ENCODE measurements at places on chromosomes 13 and 19.

- no peaks in the 10 kb centered on the region for H3K27me3 ChIP-seq
- H3K27ac ChIP-seq, result no peak overlapping the region
- peaks cover under 1% of the 10 kb centered on the region for H3K4me1 ChIP-seq
- H3K4me3 ChIP-seq, result no peak overlapping the region
- H3K36me3 ChIP-seq, result no peaks in the 10 kb centered on the region
- no peak for DNase-seq
Observed at GRCh38 chr13:30577401-30577852, 40.3 kb upstream of the USPL1 start.

- H3K36me3 ChIP-seq, result no peaks in the 10 kb centered on the region
- no peaks in the 10 kb centered on the region for H3K4me1 ChIP-seq
- no peak for DNase-seq
- H3K27me3 ChIP-seq, result no peaks in the 10 kb centered on the region
- no peak overlapping the region for H3K27ac ChIP-seq
Observed at GRCh38 chr19:45114116-45114515, 21.1 kb downstream of the PPP1R37 start.

DNA sequence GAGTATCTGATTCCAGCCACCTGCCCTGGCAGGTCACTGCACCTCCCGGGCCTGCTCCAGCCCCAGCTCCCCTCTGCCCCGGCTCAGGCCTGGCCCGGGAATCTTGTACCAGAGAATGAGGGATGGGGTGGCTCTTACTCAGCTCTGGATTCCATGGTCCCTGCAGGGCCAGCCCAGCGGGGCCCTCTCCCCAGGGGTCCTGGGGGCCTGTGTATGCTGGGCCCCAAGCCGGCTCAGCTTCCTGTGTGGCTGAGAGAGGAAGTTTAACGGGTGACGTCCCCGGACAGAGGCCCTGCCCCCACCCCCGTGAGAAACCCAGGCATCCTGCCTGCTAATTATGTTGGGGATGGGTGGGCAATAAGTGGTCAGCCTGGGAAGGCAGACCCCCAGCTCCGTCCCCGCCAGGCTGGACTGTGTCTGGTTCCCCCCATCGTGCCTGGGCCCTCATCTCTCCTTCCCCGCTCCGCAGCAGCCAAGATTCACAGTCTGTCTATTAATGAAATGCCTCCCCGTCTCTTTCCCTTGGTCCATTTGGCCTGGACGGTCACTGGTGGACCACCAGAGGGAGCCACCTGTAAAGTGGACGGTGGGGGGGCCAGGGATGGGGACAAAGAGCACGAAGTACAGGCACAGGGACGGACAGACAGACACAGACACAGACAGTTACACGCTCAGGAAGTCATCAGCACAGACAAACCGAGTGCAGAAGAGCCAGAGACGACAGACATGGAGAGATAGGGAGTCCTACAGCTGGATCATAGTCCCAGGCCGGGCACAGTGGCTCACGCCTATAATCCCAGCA is at the start of gene DENND1C:
Gene DENND1C, minus strand, starts transcription at position 247 of the 802 bp plus-strand sequence. Its CDS starts 92 bp downstream, at position 155.
- H3K27ac ChIP-seq, result no peak within 1 kb of the TSS
- no peaks in the 10 kb centered on the region for H3K36me3 ChIP-seq
- H3K4me3 ChIP-seq, result no peak within 1 kb of the TSS
- DNase-seq, result no peak

GRCh38 chr13:75308222-75308621 is 173.7 kb downstream of the TBC1D4 start:
- H3K4me1 ChIP-seq, result no peaks in the 10 kb centered on the region
- peaks cover 5% of the 10 kb centered on the region for H3K36me3 ChIP-seq
- H3K4me3 ChIP-seq, result no peak overlapping the region
- no peak overlapping the region for H3K27ac ChIP-seq
- H3K27me3 ChIP-seq, result no peaks in the 10 kb centered on the region
- DNase-seq, result no peak

GRCh38 chr19:28961772-28962500 is 251.0 kb downstream of the UQCRFS1 start:
- no peak overlapping the region for H3K4me3 ChIP-seq
- H3K4me1 ChIP-seq, result no peaks in the 10 kb centered on the region
- H3K36me3 ChIP-seq, result no peaks in the 10 kb centered on the region

- no peak overlapping the region for H3K4me3 ChIP-seq
- H3K27ac ChIP-seq, result peak overlapping the region; percentile 87
- peaks cover 72% of the 10 kb centered on the region for H3K4me1 ChIP-seq
Observed at GRCh38 chr13:40982772-40983171, 36.3 kb downstream of the ELF1 start.

- DNase-seq, result no peak
- no peak overlapping the region for H3K4me3 ChIP-seq
- H3K27ac ChIP-seq, result no peak overlapping the region
- no peaks in the 10 kb centered on the region for H3K27me3 ChIP-seq
- H3K36me3 ChIP-seq, result no peaks in the 10 kb centered on the region
- no peaks in the 10 kb centered on the region for H3K4me1 ChIP-seq
Observed at GRCh38 chr13:111657013-111657412, 336.6 kb downstream of the TEX29 start.

DNA sequence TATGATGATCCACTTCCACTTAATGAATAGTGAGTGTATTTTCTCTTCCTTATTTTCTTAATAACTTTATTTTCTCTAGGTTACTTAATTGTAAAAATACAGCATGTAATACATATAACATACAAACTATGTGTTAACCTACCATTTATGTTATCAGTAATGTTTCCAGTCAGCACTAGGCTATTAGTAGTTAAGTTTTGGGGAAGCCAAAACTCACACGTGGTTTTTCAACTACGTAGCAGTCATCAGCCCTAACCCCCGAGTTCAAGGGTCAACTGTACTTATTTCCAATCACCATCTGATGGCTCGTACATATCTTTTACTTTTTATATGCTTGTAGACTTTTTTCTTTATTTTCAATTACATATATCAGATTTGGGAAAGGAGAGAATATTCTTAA is 95.7 kb downstream of the TNFSF13B start:
- no peak overlapping the region for H3K4me3 ChIP-seq
- no peak overlapping the region for H3K27ac ChIP-seq
- no peaks in the 10 kb centered on the region for H3K27me3 ChIP-seq

DNA sequence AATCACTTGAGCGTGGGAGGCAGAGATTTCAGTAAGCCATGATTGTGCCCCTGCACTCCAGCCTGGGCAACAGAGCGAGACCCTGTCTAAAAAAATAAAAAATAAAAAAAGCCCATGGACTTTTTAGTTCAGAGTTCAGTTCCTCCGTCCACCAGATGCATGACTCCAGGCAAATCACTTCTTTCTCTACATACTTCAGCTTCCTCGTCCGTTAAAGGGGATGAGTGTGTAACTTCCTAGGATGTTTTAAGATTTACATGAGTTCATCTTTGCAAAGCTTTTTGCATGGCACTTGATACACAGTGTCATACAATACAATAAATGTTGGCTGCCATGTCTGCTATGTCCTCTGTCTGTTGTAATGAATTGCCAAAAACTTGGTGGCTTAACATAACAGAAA is 10.0 kb upstream of the FFAR2 start:
- H3K4me1 ChIP-seq, result peaks cover 44% of the 10 kb centered on the region
- no peak overlapping the region for H3K27ac ChIP-seq
- no peaks in the 10 kb centered on the region for H3K36me3 ChIP-seq
- no peaks in the 10 kb centered on the region for H3K27me3 ChIP-seq
- no peak overlapping the region for H3K4me3 ChIP-seq

- peak overlapping the region; percentile 98 for H3K27ac ChIP-seq
- H3K4me3 ChIP-seq, result peak overlapping the region; percentile 65
- peaks cover 42% of the 10 kb centered on the region for H3K4me1 ChIP-seq
- no peaks in the 10 kb centered on the region for H3K36me3 ChIP-seq
- peak; percentile 92 for DNase-seq
Observed at GRCh38 chr19:12778017-12778904, 2.9 kb upstream of the HOOK2 start.

GRCh38 chr13:69903081-69903480 is 204.5 kb upstream of the ATXN8OS start:
- peak; percentile 58 for DNase-seq
- no peaks in the 10 kb centered on the region for H3K27me3 ChIP-seq
- no peaks in the 10 kb centered on the region for H3K4me1 ChIP-seq

DNA sequence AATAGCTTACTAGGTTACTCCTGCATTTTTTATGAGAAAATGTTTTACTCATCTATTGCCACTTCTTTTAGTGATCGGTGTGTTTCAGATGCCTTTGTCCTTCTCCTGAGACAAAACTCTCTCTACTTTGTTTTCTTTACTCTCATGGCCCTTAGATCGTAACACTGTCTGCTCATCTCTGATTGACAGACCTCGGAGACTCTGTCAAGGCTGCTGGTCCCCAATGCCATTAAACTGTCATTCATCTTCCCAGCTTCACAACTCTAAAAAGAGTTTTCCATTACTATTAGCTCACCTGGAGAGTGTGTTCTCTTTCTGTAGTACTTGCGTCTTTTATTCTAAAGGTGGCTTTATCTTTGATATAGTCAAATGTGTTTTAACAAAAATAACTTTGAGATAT is 765.2 kb downstream of the SLITRK1 start:
- no peak overlapping the region for H3K4me3 ChIP-seq
- no peaks in the 10 kb centered on the region for H3K36me3 ChIP-seq
- DNase-seq, result no peak
- H3K27me3 ChIP-seq, result no peaks in the 10 kb centered on the region
- H3K4me1 ChIP-seq, result no peaks in the 10 kb centered on the region

- H3K4me3 ChIP-seq, result no peak overlapping the region
- no peak for DNase-seq
- H3K27me3 ChIP-seq, result no peaks in the 10 kb centered on the region
- no peaks in the 10 kb centered on the region for H3K36me3 ChIP-seq
- H3K4me1 ChIP-seq, result peaks cover 30% of the 10 kb centered on the region
Observed at GRCh38 chr13:114064450-114065140, 67.8 kb downstream of the RASA3 start.

DNA sequence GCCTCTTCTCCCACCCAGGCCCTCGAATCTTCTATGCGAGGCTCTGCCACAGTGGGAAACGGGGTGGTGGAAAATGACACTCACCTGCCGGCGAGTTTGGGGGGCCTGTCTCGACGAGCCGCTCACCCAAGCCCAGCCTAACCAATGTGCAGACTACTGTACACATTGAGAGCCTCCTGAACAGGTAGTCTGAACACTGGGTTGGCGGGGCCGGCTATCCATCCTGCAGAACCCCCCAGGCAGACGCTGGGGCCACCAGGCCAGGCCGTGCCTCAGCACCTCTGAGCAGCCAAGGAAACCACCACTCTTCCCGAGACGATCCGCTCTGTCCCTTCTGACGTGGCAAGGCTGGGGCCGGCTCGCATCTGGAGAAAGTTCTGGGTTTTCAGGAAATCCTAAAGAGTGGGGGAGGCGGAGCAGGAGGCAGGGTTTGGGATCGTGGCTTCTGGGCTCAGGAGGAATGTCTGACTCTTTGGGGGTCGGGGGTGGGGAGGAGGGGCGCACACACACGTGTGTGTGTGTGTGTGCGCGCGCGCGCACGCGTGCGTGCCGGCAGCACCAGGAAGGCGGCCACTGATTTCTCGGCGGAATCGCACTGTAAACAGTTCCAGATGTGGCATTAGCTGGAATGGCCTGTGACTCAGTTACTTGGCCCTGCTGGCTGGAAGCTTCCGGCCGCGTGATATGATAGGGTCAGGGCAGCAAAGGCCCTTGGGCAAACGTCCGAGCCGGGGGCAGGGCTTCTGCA is 18.5 kb downstream of the TMED1 start:
- H3K36me3 ChIP-seq, result peaks cover 15% of the 10 kb centered on the region
- peak overlapping the region; percentile 54 for H3K27ac ChIP-seq
- peaks cover 4% of the 10 kb centered on the region for H3K4me1 ChIP-seq
- no peak overlapping the region for H3K4me3 ChIP-seq
- peak; percentile 28 for DNase-seq

GRCh38 chr13:109408591-109409382 is 377.6 kb downstream of the IRS2 start:
- no peak for DNase-seq
- H3K4me3 ChIP-seq, result no peak overlapping the region
- no peaks in the 10 kb centered on the region for H3K27me3 ChIP-seq
- peaks cover 6% of the 10 kb centered on the region for H3K4me1 ChIP-seq
- no peak overlapping the region for H3K27ac ChIP-seq
- H3K36me3 ChIP-seq, result no peaks in the 10 kb centered on the region

GRCh38 chr19:29944390-29945012 is 2.5 kb downstream of the URI1 start:
- peaks cover 19% of the 10 kb centered on the region for H3K4me1 ChIP-seq
- H3K36me3 ChIP-seq, result no peaks in the 10 kb centered on the region
- no peaks in the 10 kb centered on the region for H3K27me3 ChIP-seq
- no peak for DNase-seq
- no peak overlapping the region for H3K4me3 ChIP-seq
- H3K27ac ChIP-seq, result no peak overlapping the region

DNA sequence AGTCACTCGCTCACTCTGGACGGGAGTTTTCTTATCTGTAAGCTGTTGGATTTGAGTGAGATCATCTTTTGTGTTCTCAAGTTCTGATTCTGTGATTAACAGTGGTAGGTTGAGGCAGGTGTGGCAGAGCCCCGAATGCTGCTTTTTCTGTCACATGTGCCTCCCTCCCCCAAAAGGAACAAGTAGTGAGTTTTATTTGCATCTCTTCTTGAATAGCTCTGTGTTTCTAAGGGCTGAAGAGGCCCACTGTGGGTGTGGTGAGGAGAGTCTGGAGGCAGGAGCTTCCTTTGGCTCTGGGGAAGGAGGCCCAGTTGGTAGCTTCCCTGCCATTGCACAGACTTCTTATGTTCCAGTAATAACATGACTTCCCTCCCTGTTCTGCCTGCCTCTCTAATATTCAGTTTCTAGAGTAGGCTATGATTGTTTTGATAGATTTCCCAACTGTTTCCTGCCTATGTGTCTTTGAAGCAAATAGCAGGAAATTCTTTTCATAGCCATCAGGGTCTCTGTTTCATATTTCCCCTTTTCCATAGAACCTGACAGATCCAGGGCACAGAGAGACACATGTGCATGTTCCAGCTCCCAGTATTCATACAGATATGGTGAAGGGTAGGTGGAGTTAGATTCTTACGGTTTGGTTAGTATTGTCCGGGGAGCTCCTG is 23.9 kb upstream of the CXCL17 start:
- no peak overlapping the region for H3K27ac ChIP-seq
- H3K36me3 ChIP-seq, result no peaks in the 10 kb centered on the region
- no peaks in the 10 kb centered on the region for H3K27me3 ChIP-seq
- H3K4me1 ChIP-seq, result peaks cover 5% of the 10 kb centered on the region
- no peak overlapping the region for H3K4me3 ChIP-seq
- DNase-seq, result no peak

DNA sequence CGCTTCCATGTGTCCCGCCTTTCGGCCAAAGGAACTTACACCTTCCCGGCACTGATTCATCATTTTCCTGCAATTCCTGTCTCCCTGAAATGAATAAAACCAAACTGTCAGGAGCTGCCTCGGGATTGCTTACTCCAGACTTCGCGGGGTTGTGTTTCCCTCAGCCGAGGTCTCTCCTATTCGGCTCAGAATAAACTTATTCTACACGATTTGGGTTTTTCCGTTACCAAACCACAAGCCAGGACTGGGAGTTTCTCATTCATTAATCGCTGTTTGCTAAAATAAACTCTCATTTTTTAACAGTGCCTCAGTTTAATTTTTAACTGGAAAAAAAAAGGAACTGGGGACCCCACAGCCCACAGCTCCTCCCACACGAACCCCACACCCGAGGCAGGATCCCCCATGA is 667 bp downstream of the ZNF878 start:
- no peak overlapping the region for H3K27ac ChIP-seq
- H3K36me3 ChIP-seq, result no peaks in the 10 kb centered on the region
- peaks cover 8% of the 10 kb centered on the region for H3K4me1 ChIP-seq

Measured in thyroid gland (tissue), 4 donors.